Natural killer cell treated with Interleukin-12 subunit alpha and Interleukin-12 subunit beta and Interleukin-15 and Interleukin-18, amount 100 ng/mL, for 72 hours (primary cell): ENCODE measurements at places on chromosomes 2 and 18. TPM values are rescaled to one million over a fixed set of nuclear protein-coding genes. Genes with fewer than 3 reads are reported as not detected.

DNA sequence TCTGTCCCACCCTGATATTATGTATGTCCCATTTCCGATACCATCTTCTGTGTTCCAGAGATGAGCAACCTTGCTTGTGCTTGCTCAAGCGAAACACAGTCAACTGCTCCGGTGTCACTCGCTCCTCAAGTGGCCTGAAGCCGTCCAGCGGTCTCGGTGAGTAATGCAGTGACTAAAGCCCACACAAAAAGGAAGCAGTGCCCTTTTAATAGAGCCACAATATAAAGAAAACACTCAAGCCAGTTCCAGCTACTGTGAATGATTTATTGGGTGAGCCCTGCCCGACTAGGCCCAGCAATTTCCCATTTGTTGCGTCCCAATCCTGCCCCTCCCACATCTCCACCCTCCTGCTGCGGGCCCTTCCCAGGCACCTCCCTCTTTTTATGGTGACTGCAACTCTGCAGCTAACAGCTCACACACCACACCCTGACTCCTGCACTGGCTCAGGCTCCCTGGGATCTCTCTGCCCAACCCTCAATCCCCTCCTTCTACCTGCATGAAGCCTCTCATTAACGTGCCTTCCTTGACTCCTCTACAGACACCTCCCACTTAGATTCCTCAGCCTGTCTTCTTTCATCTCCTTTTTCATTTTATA, 44.2 kb upstream of the DSC1 start:
- no peak for DNase-seq

SERPINB13 gene
- not detected for total RNA-seq

DNA sequence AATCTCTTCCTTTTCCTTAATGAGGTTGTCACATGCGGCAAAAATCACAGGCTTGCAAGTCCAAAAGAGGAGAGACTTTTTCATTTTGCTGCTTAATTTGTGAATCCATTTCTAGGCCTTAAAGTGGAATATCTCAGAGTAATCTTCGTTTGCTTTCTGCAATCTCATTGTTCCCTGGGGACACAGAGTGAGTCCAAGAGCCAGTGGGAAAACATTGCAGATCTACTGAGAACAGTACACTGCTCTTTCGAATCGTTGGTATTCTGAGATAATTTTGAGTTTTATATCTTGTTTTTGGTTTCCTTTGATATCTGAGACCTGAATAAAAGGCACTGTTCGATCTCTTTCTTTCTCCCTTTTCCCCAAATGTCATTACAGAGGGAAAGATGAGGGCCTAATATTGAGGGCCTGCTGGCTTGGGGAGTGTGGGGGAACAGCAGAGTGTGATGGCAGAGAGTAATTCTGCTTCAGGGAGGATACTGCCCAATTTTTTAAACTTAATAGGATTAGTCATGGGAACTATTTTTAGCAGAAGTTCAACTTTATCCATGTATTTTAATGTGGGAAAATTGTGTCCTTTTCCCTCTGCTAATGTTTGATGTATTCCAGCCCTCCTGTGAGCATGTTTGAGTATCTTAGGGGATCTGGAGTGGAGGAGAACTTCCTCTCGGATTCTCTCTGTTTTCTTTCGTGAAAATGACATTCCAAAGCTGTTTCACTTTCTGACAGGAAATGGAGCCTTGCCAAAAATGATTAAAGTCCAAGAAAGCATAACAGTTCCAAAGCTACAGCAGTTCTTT, 418.2 kb upstream of the ZEB2 start:
- DNase-seq: no peak

DNA sequence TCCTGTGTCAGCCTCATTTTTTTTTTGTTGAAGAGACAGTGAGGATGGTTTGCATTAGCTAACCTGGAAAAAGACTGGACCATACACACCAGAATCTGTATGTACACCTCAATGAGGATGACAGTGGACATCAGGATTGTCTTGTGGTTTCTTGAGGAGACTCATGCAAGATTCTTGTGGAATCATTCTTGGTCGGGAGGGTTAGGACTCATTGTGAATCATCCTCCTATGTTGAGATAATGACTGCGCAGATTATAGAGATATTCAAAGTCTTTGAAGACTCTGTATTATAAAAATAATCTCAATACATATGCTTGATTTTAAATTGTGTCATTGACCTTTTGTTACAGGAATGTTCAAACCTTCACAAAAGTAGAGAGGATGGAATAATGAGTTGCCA, 49.1 kb upstream of the DOCK10 start:
- DNase-seq: no peak

IL18RAP gene
- total RNA-seq: 159 TPM

- no peak for DNase-seq
Observed at GRCh38 chr2:151476287-151476686, 66.6 kb downstream of the RIF1 start.

UPP2 gene
- not detected for total RNA-seq

SPHKAP gene
- not detected for total RNA-seq

DNA sequence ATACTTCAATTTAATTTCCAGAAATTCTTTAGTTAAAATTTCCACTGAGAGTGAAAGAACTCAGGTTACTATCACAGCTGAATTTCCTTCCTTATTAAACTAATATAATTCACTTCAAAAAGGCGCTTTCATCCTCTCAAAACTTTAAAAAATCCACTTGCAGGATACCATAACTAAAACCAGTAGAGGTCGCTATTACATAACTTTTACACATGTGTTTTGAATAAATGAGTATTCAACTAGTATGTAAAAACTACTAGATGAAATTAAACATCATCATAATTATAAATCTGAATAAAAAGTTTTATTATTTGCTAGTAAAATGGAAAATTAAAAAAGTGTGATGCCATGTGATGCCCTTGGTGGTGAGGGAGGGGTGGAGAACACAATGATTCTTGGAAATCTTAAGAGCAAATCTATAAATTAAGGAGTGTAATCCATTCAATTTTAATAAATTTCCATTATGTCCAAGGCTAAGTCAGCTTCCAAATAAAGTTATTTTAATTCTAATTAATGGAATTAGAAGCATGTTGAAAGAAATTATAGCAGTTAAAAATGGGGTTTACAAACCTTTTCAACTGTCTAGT, 61.4 kb downstream of the SOS1 start:
- no peak for DNase-seq
